NCI-H2081 treated with DMSO at 0.1 percent for 48 hours (cell line): ENCODE measurements at places on chromosomes 7 and 10.

GRCh38 chr7:44191171-44191570, 1.9 kb upstream of the GCK start:
- DNase-seq = no peak

DNA sequence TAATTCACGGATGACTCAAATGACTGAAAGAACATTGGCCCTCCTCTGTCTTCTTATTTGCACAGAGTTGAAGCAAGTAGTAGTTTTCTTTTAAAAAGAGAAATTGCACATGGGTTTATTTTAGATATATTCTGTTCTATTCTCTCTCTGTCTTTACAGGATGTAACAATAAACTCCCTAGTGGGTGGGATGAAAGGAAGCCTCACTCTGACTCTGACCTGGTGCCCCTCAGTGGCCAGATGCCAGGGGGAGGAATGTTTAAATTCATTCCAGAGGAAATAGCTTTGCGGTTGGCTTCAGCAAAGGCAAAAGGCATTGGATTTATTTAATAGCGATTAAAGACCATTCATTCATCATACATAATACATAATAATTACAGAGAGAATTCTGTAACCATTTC, 156.4 kb upstream of the MTPN start:
- DNase-seq = no peak

- no peak for DNase-seq
These were observed 65.8 kb upstream of the C10orf120 start for GRCh38 chr10:122765412-122765811.

GRCh38 chr7:26789481-26790184, 74.8 kb downstream of the SKAP2 start:
- DNase-seq = peak; percentile 84

DNA sequence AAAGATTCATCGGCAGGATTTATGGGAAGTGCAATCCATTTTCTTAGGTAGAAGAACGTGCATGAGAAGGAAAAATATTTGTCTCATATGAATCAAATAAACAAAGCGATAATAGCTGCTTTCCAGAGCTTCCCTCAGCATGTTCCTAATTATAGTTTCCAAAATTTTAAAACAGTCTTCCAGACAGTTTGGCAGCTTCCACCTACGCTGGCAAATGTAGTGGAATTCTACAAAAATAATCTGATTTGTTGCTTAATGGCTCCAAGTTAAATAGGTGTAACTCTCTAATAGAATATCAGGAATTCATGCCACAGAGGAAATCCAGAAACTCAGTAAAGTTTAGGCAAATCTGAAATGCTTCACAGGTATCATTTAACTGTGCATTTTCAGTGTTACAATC, 23.3 kb upstream of the AGBL3 start:
- no peak for DNase-seq

DNA sequence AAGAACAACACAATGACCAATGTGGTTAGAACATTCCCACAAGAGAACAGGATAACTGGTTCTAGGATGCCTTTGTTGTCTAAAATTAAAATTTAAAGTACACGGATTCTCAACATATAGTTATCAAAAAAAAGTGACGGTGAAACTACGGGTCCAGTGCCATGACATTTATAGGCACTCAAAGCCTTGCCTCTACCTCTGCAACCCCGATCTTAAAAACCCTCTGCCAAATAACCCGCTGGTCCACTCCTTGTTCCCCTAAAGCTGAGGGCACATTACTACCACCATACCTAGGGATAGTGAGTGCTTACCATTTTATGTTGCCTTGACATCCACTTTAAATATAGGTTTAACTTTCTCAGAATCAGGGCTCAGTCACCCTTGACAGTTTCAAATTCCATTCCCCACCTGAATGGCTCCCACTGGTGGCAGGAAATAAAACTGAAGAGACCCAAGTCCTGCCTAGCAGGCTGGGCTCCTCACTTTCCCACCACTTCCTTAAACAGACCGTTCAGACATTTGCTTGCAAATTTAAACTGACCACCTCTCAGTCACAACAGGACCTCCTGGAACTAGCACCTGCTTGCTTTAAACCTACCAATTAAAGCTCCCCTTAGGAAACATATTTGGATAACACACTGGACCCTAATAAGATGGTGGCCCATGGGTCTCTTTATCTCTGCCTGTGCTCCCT, 169.9 kb upstream of the ASAH2 start:
- no peak for DNase-seq

GRCh38 chr7:55549457-55549856, 22.8 kb downstream of the VOPP1 start:
- DNase-seq = no peak

DNA sequence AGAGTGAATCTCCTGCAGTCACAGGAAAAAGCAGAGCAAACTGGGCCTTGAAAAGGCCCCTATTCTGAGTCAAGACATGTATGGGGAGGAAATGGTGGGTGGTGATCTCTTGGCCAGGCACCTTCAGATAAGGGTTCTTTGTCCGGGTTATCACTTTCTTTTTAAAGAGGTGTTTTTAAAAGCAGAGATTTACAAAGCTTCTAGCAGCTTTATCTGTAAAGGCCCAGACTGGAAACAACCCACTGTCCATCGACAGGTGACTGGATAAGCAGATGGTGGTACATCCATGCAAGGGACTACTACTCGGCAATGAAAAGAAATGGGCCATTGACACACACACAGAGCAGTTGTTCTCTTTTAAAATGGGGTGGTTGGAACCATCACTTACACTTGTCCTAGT, 596.7 kb upstream of the MKI67 start:
- no peak for DNase-seq

DNA sequence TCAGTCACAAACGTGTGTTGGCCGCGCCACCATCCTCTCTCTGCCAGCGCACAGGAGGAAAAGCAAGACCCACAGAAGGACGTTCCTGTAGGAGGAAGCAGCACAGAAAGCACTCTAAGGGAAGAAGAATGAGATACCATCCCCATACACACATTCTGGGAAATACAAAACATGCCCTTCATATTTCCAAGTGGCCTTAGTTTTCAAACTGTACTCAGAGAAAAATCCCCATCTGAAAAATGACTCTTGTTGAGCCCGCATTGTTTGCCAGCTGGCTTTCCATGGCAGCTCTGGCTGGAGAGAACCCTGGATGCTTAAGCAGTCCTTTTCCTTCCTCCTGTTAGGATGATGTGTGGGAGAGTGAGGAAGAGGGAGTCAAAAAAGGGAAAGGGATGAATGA, 33.1 kb downstream of the MTURN start:
- no peak for DNase-seq

GRCh38 chr7:141889321-141889720, 26.9 kb upstream of the OR9A4 start:
- DNase-seq = no peak

DNA sequence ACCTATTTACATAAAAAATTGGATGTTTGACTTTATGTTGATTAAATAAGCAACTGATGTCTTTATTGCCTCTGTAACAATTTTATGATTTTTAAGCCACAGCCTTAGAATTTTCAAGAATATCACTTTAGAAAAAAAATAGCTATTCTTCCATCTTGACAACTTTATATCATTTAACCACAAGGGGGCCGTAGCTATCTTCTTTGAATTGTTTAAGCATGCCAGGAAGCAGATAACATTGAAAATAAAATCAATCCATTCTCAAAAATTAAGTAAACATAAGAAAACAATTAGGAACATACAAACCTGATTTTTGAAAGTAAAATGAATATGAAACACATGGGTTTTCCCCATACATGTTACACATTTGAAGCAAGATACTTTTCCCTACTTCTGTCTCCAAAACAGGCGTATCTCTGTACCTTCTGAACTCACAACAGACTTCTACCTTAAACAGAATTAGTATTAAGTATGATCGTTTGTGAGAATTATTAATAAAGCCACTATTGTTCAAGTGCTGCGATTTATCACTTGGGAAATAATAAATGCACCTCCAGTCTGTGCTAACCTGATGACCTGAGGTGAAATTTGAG, 209.0 kb downstream of the CACNA2D1 start:
- DNase-seq = peak; percentile 52

DNA sequence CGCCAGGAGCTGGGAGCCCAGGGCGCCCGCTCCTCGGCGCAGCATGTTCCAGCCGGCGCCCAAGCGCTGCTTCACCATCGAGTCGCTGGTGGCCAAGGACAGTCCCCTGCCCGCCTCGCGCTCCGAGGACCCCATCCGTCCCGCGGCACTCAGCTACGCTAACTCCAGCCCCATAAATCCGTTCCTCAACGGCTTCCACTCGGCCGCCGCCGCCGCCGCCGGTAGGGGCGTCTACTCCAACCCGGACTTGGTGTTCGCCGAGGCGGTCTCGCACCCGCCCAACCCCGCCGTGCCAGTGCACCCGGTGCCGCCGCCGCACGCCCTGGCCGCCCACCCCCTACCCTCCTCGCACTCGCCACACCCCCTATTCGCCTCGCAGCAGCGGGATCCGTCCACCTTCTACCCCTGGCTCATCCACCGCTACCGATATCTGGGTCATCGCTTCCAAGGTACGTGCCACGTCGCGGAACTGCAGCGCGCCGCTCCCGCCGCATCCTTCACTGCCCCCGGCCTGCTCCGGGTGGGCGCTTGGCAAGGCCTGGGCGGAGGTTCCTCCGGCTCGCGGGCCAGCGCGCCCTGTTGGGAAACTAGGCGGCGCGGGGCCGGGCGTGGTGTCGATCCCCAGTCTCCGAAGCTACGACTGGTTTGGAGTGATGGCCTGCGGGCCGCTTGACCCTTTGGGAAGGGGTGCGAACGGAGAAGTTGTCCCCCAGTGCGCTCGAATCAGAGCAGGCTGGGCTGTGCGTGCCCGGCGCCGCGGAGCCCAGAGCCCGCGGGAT, 868 bp downstream of the EMX2 start:
- no peak for DNase-seq

DNA sequence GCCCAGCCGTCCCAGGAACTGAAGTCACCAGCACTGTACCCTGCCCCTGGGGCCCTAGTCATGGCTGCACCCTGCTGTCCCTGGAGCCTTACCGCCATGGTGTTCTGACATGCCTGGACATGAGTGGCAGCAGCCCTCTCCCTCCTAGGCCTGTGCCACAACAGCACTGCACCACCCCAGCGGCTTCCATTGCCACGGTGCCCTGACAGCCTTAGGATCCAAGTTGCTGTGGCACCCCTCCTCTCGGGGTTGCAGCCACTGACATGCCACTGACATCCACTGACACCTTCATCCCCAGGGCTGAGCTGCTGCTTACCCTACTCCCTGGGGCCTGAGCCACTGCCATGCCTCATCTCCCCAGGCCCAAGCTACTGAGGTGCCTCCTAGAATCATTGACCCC, 39.6 kb upstream of the SHH start:
- DNase-seq = no peak

DNA sequence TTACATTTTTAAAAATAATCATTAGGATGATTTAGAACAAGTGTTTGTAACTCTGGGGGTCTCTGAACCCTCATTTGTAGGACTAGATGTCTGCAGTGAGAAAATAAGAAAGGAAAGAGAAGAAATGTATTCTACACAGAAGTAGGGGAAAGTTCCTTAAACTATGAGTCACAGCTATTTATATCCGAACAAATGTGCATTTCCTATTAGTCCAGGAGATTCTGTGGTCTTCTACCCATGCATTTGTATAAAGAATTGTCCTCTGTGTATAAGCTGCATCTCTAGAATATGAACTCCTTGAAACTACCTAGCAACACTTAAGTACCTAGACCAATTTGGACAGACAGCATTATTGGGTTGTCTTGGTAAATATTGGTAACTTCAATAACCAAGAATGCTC, 15.9 kb upstream of the CD36 start:
- no peak for DNase-seq

DNA sequence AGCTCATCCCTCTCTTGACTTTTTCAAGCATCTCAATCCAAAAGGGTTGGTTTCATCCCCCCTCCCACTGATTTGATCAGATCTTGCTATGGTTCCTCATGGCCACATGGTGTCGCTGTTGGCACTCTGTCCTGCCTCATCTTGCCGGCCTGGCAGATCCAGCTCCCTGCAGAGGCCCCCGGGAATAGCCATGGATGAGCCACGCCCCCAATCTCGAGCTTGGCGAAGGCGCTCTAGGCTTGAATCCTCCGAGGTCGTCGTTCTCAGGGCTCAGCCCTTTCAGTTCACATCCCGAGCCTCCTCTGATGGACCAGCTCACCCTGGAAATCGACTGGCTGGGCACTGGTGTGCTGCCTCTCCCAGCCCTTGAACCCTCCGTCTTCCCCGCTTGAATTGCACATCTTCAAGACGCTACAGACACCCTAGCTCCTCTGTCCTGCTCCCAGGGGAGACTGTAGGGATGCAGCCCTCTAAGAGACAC, 628.7 kb downstream of the TYW1 start:
- DNase-seq = peak; percentile 37

DNA sequence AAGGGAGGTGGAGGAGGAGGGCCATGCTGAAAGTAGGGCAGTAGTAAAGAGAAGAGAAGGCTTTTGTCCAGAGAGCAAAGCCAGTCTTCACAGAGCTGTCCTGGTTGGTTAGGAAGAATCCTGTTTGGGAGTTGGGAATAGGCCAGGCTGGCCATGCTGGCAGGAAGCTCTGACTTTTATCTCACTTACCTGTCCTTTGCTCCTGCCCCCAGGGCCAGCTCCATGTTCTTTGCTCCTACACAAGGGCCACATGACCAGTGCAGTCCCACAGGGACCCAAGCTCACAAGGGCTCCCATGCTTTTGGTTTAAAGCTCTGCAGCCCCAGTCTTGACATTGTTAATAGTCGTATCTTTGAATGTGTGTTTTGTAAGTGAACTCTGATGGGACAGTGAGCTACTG, 161.6 kb upstream of the KMT2E start:
- DNase-seq = no peak

DNA sequence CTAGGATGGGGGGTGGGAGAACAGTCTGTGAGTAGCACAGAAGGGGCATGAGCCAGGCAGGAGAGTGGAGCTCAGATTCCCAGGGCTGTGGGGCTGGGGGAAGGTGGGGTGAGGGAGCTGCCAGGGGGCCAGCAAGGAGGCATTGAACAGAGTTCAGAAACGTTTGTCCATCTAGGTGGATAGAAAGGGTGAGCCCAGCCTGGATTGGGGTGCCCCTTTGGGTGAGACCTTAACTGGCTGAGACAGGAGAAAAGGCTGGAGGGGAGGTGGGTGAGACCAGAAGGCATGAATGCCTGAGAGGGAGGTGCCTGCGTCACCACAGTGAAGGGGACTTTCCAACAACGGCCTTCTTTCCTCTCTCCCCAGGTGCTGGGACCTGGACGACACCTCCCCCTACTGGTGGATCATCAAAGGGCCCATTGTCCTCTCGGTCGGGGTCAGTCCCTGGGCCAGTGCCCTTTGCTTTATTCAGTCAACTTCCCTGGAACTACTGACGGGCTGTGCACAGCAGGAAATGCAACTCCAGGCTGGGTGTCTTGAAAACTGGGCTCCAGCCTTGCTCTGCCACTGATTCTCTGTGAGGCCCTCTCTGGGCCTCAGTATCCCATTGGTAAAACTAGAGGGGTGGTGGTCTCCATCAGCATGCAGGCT, 11.0 kb downstream of the GHRHR start:
- DNase-seq = no peak

- DNase-seq = no peak
These were observed 165.9 kb upstream of the MYO3A start for GRCh38 chr10:25768167-25768566.

GRCh38 chr10:57142925-57143576, 782.0 kb upstream of the ZWINT start:
- no peak for DNase-seq
